ENCODE measurements at places on chromosomes 12 and 14. TPM values are rescaled to one million over a fixed set of nuclear protein-coding genes. Genes with fewer than 3 reads are reported as not detected.
A peak's percentile ranks its signal among the peaks of the same experiment; 100 is the strongest.

PCED1B gene
- 4.2 TPM for total RNA-seq

SERPINA9 gene
- not detected for total RNA-seq

NKX2-8 gene
- total RNA-seq, result not detected

DNA sequence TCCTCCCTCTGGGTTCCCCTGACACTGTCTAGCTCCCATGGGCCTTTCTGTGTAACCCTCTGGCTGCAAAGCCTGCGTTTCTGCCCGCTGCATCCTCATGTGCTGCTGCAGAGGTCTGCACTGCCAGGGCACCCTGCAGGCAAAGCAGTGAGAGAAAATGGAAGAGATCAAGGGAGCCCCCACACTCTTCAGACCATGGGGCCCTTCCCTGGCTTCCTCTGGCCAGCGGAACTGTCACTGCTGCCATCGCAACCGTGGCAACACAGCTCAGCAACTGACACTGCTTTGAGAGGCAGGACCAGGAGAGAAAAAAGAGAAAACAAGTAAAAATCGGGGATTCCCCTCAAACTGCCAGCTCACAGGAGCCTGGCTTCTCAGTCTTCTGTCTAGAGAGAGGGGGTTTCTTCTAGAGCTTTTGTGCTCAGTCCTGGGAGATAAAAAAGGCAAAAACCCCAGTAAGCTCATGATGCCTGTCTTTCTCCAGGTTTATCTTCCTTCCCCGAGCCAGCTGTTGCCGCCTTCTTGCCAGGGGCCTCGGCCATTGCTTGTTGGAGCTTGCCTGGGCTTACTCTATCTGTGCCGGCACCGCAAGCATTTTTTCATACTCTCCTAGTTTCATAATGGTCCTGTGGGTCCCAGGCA, 38.9 kb downstream of the C14orf132 start:
- peak; percentile 48 for DNase-seq

GRCh38 chr12:51357374-51358047, 11.0 kb upstream of the CELA1 start:
- no peak for DNase-seq

GRCh38 chr12:107101651-107102050, 8.3 kb upstream of the CRY1 start:
- DNase-seq, result no peak

DNA sequence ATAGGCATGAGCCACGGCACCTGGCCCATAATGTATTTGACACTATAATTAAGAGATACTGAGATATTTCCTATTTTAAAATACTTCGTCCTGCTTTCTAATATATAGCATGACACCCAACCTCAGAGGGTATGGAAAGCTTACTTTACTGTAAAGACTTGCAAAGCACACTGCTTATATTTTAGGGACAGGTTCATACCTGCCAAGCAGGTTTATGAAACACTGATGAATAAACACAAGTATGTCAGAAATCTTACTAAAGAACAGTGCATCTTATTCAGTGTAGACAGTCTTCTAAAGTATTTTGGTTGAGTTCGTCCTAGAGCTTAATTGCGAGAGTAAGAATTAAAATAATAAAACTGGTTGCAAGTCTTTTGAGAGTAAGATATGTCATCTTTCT, 65.4 kb downstream of the PPFIBP1 start:
- DNase-seq, result no peak

- DNase-seq, result no peak
These were observed 23.8 kb downstream of the NEUROD4 start for GRCh38 chr12:55043542-55043941.

GRCh38 chr14:35682802-35683201, 126.3 kb downstream of the RALGAPA1 start:
- DNase-seq, result no peak

- no peak for DNase-seq
These were observed 616.5 kb downstream of the TRHDE start for GRCh38 chr12:72888693-72889092.

- peak; percentile 66 for DNase-seq
These were observed 7.6 kb upstream of the PRPF40B start for GRCh38 chr12:49615725-49616124.

GRCh38 chr12:62730649-62731048, 204.3 kb downstream of the PPM1H start:
- peak; percentile 77 for DNase-seq

DNA sequence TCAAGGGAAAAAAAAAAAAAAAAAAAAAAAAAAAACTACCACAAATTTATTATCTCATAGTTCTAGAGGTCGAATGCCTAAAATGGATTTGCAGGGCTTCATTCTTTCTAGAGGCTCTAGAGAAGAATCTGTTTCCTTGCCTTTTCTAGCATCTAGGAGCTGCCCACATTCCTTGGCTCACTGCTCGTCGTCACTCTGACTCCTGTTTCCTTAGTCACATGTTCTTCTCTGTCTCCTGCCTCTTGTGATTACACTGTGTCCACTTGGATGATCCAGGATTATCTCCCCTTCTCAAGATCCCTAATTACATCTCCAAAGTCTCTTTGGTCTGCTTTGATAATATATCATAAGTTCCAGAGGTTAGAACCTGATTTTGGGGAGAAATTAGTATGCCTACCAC, 88.7 kb downstream of the HECTD1 start:
- no peak for DNase-seq

- DNase-seq, result no peak
These were observed 127.4 kb upstream of the EGLN3 start for GRCh38 chr14:34078117-34078743.

DNA sequence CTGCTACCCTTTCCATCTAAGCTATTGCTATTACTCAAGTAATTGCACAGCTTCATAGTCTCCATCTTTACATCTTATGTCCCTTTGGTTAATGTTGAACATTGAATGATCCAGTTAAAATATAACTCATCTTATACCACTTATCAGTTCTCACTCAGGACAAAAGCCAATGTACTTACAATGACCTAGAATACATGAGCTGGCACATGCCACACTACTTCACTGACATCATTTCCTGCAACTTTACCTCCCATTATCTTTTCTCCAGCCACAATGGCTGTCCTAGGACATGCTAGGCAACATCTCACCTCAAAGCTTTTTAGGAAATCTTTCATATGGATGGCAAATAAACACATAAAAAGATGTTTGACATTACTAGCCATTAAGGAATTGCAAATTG, 309.2 kb downstream of the FOXG1 start:
- no peak for DNase-seq

DNA sequence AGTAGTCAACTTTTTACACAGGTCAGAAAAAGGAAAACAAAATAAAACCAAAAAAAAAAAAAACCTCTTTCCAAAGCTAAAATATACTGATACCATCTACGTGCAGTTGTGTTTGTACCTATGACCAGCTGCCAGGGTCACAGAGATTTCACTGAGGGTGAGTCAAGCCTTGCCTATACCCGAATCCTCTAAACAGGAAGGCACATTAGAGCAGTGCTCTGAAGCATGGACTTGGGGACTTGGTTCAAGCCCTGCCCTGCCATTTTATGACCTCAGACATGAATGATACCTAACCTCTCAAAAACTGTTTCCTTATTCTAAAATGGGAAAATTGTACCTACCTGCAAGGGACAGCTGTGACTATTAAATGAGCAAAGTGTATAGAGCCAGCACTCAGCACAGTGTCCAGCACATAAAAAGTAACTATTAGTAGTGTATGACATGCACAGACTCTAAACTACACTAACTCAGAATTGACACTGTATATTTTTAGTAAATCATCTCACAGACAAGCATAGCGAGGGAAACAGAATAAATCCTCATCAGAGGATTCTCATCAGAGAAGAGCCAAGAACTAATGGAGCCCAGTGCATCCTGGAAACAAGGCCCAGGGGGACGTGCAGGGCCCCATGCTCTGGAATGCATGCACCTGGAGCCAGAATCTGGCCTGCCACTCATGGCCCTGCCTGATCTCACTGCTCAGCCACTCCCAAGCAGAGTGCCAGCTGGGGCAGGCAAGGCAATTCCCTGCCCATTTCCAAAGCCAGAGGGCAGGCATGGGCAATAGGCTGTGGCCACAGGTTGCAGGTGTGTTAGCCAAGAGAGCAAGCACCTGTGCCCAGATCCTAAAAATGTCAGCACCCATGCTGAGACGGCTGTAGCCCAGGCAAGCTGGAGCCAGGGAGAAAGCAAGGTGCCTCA, 57.0 kb downstream of the NT5DC3 start:
- no peak for DNase-seq

- DNase-seq, result no peak
These were observed 33.8 kb upstream of the PSMA6 start for GRCh38 chr14:35258420-35258819.

GRCh38 chr14:77041881-77042545, 13.5 kb upstream of the IRF2BPL start:
- DNase-seq, result peak; percentile 93

GRCh38 chr14:65137648-65138307, 35.5 kb upstream of the MAX start:
- DNase-seq, result no peak

DNA sequence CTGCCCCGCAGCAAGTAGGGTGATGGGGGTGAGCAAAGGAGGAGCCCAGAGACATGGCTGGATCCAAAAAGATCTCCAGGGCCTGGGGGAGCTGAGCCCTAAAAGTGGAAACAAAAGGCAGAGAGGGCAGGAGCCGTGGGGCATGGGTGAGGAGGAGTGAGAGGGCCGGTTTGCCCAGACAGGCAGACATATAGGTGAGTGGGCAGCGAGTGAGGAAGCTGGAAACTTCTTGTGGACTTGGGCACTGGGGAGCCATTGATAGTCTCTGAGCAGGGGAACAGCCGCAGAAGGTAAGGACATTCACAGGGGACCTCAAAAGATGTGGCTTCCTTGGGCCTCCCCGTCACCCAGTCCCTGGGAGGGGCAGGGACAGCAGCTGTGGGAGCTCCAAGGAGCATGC, 16.8 kb upstream of the TMEM119 start:
- DNase-seq, result no peak

- DNase-seq, result peak; percentile 5
These were observed 237.1 kb downstream of the MED13L start for GRCh38 chr12:116040402-116040801.

DNA sequence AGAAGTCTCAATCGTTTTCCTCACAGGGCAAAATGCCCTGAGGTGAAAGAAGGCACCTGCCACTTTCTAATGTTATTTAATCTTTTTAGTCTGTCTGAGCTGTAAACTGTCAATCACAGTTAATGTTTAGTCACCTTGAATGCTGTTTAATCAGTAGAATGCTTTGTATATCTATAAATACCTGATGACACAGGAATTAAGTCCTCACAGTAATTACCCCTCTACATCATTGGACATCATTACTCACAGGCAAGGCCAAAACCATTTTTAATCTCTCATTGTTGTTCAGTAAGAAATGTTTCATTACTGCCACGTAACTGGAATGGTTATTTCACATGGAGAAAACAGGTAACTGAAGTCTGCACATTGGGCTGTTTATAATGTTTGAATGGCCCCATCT, 178.8 kb downstream of the EXOC5 start:
- no peak for DNase-seq

GRCh38 chr14:68451696-68452373, 341.0 kb downstream of the ZFP36L1 start:
- DNase-seq, result no peak

GRCh38 chr12:65090461-65090860, 30.6 kb downstream of the WIF1 start:
- DNase-seq, result no peak

DNA sequence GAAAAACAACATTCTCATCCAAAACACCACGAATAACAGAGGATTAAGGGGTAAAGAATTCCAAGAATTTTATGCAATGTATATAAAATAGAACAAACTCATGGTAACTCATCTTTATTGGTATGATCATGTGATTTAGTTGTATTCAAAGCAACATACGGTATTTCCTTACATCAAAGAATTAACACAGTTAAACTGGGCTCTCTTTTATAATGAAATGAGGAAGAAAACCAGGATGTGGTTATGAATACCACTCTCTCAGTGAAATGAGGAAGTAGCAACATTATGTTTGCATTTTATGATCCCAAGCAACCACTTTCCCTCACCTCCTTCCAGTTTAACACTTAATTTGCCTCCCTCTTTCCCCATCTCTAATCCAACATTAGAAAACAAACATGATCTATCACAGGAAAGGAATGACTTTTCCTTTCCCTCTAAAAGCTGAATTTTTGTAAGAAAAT, 22.9 kb downstream of the SPTLC2 start:
- peak; percentile 4 for DNase-seq

- DNase-seq, result no peak
These were observed 46.6 kb downstream of the SUSD6 start for GRCh38 chr14:69657950-69658355.
